ENCODE measurements at places on chromosomes 6 and 20.
A peak's percentile ranks its signal among the peaks of the same experiment; 100 is the strongest.

- no peak for DNase-seq
Observed at GRCh38 chr6:92380803-92381601, 1038.4 kb downstream of the EPHA7 start.

- no peak for DNase-seq
Observed at GRCh38 chr20:62896526-62896925, 29.8 kb downstream of the DIDO1 start.

GRCh38 chr6:155227046-155227445, 36.8 kb upstream of the CLDN20 start:
- no peak for DNase-seq

DNA sequence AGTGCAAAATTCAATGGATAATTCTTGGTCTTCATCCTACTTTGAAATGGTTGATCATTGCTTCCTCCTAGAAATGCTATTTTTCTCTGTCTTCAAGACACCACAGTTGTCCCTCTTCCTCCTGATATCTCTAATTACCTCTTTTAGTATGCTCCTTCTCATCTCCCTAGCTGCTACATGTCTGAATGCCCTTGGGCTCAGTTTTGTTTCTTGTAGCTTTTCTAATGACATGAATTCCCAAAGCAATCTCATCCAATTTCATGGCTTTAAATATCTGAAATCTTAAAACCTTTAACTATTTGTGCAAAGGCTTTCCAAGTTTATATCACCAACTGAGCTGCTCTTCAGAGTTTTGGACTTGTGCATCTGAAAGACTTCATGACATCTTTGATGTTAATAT, 120.2 kb upstream of the RGS17 start:
- no peak for DNase-seq

GRCh38 chr6:105273589-105273988, 93.8 kb upstream of the POPDC3 start:
- no peak for DNase-seq

DNA sequence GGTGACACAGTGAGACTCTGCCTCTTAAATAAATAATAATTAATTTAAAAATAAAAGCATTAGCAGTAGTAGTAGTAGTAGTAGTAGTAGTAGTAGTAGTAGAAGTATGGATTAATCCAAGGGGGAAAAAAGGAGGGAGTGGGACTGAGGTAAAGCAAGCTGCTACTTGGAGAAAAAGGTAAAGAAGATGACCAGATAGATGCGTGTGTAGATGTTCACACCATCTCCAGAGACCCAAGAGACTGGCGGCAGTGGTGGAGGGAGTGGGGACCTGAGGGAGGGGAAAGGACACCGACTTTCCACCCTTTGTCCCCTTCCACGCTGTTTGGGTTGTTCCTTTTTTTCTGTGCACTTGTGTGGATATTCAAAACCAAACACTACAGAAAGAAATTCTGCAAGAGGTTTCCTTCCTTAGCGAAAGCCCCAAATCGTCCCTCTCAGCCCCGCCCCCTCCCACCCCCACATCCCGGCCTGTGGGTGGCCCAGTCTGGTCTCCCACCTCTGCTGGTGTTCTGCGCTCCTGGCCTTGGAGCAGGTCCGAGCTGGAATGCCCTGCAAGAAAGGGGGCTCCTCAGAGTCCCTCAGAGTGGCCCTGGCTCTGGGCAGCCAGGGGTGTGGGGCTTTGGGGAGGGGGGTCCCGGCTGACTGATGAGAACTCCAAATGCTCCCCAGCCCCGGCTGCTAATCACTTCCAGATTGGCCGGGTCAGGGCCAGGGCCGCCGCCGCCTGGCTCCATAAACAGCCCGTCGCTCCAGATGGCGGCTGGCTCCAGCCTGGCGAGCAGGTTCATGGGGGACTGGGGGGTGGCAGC, 60.2 kb downstream of the UBE2V1 start:
- no peak for DNase-seq

GRCh38 chr6:107079429-107079828, 35.9 kb downstream of the BEND3 start:
- DNase-seq, result no peak

GRCh38 chr20:6702144-6702543, 65.3 kb upstream of the BMP2 start:
- no peak for DNase-seq

DNA sequence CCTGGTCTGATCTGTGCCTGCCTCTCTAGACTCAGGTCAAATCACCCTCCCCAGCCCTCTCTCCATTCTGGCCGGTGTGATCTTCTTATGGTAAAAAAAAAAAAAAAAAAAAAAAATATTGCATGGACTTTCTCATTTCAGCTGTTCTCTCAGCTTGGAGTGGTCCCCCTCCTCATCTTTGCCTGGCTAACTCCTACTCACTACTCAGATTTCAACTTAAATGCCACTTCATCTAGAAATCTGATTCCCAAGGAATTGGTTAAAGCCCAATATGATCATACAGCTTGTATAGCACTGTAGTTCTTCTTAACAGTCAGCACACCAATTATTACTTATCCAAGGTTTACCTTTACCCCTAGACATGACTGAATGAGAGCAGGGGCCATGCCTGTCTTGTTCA, 105.9 kb upstream of the CARMIL1 start:
- no peak for DNase-seq

GRCh38 chr6:148343047-148343782, 577 bp downstream of the SASH1 start:
- DNase-seq, result no peak

DNA sequence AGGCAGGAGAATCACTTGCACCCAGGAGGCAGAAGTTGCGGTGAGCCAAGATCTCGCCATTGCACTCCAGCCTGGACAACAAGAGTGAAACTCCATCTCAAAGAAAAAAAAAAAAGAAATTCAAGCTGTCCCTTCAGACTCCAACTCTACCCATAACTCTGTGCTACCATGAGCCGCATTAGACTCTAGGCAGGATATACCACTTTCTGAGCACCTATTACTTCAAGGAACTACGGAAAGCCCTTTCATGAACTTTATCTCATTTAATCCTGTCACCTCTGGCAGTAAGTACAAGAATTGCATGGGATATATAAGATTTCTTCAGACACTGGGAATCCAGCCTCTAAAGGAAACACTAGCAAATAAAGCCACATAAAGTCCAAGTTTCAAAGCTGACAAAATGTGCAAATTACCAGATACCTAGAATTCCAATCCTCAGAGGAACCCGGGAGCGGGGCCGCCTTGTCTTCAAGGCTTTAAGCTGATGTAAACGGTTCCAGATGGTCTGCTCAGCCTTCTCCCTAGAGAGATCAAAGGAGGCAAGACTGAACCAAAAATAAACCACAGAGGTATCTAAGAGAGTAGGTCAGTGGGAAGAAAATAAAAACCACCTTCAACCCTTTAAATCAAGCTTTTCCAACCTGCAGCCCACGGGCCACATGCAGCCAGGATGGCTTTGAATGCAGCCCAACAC, 9.4 kb downstream of the CDK5RAP1 start:
- no peak for DNase-seq

- no peak for DNase-seq
Observed at GRCh38 chr6:138622967-138623366, 123.7 kb upstream of the NHSL1 start.

DNA sequence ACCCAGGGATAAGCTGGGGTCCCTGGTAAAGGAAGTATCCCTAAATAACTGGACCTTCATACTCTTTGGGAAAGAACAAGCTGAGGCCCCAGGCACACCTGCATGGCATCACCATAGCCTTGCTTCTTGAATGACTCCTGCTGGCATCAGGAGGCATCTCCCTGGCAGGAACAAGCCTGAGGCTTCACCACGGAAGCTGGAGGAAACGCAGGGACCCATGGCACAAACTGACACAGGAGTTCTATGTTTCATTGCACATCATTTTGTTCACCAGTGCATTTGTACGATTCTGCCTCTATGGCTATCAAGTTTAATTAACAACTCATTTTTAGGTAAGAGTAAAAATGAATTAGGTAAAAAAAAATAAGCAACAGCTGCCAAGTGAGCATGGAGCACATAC, 619 bp upstream of the PDE7B start:
- no peak for DNase-seq

GRCh38 chr6:163984124-163984936, 569.8 kb downstream of the QKI start:
- DNase-seq, result peak; percentile 23

DNA sequence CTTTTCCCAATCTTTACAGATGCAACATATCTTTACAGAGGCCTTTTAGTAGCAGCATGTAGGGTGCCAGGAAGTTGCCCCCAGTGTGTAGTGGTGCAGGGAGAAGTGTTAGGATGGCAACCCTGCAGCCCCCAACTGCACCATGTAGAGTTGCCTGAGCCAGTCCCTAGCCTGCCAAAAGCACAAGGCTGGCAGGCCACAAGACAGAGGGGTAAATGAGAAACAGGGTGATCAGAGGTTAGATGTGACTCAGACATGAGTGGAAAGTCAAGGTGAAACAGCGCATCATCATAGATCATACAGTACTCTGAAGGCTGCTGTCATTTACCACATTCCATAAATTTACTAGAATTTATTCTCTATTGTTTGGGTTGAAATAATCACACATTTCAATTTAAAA, 467.5 kb downstream of the PRKN start:
- DNase-seq, result no peak

- no peak for DNase-seq
Observed at GRCh38 chr6:156564807-156565149, 212.4 kb upstream of the ARID1B start.

DNA sequence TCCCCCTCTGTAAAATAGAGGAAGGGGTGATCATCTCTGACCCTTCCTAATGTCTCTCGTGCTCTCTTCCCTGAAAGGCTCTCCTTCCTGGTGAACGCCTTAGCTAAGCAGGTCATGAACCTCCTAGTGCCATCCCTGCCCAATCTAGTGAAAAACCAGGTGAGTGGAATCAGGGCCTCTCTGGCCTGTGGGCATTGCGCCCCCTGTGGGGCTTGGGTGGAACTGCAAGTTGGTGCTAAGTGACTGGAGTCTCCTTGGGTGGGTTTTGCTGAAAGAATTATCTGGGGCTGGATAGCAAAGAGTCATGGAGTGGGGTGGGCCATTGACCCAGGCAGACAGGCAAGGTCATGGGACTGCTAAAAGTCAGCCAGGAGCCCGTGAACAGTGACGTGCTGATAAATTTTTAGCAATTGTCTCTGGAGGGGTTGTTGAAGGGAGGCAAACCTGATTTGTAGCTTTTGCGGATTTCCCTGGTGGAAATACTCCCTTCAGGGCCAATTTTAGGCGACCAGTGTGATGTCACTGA, 8.9 kb downstream of the BPIFB1 start:
- no peak for DNase-seq

DNA sequence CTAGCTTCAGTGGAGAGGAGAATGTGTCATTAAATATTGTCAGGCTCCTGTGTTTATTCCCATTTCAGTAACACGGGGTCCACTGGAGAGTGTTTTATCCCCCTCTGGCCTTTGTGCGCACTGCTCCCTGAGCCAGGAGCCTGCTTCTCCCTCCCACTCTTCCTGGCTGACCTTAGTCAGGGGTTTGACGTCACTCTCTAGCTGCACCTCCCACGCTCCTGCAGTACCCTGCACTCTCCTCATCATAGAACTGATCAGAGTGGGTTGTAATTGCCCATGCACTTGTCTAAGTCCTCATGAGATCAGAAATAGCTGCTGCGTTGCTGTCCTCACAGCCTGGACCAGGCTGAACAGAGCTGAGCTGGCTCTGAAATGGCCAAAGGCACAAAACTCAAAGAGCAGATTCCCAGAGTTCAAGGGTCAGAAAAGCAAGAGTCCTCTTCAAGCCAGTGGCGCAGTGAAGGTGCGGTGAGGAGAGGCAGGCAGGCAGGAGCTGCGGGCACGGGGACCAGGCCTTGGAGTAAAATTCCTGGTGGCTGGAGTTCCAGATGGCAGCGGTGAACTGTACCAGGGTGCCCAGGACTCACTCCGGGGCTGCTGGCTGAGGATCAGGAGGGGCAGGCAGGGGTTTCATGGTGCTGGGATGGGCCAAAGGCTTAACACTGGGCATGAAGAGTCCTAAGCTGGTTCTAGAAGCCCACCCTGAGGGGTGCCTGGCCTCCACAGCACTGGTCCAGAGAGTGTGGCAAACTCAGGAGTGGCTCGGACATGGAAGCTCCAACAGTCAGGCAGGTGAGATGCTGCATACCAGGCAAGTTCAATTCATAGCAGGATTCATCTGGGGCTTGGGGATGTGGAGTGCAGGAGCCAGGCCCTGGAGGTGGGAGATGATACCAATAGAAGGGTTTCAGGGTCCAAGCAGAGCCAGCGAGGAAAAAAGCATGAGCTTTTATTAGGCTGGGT, 170.9 kb downstream of the SCP2D1 start:
- DNase-seq, result no peak

DNA sequence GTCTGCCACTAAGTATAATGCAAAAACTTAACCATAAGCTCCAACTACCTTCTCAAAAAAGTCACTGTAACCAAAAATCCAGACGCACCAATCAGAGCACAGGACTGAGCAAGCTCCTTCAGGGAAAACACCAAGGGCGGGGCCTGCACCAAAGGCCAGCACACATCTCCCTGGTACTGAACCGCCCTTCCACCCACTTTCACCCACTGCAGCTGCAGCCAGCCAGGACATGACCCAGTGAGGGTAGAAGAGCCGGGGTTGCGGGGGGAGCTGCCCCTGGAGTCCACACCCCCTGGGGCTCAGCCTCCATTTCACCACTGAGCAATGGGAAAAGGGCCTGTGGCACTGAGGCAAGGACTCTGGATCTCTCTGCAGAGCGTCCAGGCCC, 54.3 kb downstream of the TAF4 start:
- no peak for DNase-seq

- no peak for DNase-seq
Observed at GRCh38 chr6:125612345-125612846, 137.0 kb upstream of the HEY2 start.

DNA sequence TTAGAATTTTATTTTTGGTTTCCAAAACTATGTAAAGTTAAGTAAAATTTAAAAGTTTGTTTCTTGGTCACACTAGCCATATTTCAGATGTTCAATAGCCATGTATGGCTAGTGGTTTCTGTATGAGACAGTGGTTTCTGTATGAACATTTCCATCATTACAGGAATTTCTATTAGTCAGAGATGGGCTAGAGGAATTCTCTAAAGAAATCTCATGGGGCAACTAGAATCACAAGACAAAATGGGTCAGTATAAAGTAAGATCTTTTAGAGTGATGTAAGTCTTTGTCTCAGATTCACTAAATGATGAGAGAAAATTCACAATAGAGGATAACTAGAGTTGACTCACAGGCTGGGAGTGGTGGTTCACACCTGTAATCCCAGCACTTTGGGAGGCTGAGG, 149.0 kb downstream of the FUT9 start:
- DNase-seq, result no peak

DNA sequence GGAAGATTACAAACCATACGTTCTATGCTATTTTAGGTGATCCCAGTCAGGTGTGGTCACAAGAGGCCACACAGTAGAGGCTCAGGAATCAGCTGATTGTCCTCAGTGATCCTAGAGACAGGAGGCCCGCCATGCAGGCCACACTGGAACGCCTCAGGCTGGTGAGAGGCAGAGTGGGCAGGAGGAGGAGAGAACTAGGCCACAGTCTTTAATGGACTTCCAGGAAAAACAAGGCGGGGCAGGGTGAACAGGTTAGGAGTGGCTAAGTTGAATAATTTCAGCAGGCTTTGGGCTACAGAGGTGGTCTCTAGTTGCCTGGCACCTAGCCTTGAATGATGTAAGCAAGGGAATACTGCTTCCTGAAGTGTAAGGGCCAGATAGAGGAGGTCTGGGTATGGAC, 101.2 kb downstream of the GMDS start:
- no peak for DNase-seq

Measured in RCC 7860 (cell line).